ENCODE measurements at places on chromosomes 13 and 19.

DNA sequence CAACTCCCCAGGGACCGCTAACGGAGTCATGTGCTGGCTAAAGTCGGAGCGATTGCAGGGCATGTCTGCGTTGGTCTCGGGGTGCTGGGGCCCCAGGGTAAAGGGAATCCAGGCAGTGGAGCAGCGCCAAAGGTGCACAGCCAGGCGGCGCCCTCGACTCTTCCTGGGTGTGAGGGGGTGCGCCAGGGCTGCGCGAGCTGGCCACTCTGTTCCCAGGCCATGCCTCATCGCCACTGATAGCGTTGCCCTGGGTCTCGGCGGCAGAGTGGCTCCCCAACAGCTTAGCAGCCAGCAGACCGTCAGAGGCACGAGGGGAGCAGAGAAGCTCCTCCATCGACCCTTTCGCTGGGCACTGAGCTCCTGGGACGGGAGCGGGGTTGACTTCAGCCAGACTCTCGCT lies 152.7 kb downstream of the B3GLCT start:
- DNase-seq = no peak

DNA sequence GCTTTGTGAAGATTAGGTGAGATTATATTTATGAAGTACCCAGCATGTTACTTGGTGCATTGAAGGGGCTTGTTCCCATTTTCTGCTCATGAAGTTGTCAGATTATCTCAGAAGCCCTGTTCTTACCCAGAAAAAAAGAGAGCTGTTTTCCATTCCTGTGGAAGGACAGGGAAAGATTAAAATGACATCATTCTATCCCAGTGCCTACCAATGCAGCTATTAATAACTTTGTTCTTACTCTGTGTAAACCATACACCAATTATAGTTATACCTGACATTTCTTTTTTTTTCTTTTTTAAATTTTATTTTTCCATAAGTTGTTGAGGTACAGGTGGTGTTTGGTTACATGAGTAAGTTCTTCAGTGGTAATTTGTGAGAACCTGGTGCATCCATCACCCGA lies 18.6 kb downstream of the ZNF507 start:
- DNase-seq = no peak

DNA sequence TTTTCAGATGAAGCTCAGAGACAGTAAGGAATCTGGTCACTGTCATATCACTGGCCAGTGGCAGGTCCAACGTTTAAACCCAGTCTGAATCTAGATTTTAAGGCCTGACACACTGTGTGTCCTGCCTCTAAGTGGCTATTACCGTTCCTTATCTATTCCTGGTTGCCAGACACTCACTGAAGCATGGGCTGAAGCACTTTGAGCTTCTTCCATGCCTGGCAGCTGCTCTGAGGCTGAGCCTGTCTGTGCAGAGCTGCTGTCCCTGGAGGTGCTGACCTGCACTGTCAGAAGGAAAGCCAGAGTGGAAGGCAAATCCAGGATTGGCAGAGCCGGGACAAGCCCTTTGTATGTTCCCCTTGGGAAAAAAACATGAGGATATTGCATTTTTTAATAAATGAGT lies 109.2 kb upstream of the SLC7A1 start:
- no peak for DNase-seq

GRCh38 chr13:23703246-23703860 lies 133.1 kb downstream of the TNFRSF19 start:
- DNase-seq = no peak

DNA sequence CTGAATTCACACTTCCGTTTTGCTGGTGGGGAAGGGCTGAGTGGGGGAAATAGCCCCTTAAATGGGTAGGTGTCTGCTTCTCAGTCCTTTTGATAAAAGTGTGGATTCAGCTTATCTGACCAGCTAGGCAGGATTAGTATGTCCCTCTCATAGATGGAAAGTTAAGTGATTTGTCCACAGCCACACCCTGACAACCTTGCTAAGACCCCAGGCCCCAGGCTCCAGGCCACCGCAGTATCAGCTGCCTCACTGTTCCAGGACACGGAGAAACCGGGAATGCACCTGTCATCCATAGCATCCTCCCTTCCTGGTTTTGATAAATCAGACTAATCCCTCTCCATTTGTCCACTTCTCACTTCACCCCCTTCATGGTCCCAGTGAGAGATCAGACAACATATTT lies 197.7 kb downstream of the USP12 start:
- no peak for DNase-seq

DNA sequence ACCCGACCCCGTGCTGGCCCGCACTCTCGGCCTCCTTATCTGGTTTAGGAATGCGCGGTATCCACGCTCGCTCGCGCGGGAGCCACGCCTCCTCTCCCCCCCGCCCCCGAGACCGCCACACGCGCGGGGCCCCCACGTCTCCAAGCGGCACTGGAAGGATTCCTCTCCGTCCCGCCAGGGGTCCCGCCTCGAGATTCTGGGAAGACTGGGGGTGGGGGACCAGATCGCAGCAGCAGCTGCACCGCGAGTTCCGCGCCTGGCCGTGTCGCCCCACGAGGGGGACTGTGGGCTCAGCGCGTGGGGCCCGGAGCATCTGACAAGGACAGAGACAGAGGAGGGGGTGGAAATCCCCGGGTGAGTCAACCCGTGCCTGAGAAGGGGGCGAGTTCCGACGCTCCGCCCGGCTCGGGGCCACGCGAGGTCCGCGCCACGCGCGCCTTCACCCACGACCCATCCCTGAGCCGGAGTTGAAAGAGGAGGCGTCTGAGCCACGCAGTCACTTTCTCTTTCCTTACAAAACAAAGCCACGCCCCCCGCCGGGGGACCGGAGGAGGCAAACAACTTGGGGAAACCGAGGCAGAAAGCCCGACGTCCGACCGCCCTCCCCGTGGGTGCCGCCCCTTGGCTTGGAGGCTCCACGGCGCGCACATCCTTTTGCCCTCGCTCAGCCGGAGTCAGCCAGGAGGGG lies 814 bp downstream of the S1PR2 start:
- no peak for DNase-seq

- DNase-seq = no peak
Measured at GRCh38 chr13:29578300-29579085, 17.0 kb downstream of the SLC7A1 start.

GRCh38 chr19:21439201-21439751 lies 42.3 kb downstream of the ZNF493 start:
- DNase-seq = no peak

DNA sequence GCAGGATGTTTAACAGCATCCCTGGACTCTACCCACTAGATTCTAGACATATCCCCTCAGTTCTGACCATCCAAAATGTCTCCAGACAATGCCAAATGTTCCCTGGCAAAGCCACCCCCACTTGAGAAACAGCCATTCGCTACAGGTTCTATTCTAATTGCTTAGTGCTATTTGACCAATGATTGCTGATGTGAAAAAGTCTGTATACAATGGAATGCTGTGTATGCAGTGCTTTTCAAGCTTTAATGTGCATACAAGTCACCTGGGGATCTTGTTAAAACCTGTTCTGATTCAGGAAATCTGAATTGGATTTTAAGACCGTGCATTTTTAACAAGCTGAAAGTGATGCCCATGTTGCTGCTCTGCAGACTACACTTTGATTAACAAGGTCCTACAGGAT lies 331.8 kb upstream of the KLF12 start:
- DNase-seq = no peak

DNA sequence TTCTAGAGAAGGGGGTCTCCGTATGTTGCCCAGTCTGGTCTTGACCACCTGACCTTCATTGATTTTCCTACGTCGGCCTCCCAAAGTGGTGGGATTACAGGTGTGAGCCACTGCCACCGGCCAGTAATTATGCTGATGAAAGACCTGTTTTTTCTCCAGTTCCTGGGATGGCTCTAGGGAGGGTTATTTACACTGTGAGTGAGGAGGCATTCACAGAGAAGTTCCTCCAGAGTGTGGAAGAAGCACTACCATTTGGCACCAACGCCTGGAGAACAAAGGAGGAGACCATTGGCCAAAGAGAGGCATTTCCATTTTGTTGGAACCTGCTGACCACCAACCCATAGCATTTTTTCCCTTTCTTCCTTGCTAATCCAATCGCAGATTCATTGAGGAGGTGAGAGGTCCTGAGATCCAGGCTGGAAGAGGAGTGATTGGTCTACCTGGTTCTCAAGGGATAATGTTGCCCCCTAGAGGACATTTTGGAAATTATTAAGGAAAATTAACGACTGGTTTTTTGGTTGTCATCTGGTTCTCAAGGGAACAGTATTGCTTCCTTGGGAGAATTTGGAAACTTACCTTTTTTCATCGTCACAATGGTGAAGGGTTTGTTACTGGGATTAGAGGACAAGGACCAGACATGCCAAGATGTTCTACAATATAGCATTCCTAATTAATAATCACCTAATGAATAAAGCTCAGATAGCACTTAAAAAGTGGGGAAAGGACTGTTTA lies 5.5 kb upstream of the SAE1 start:
- DNase-seq = no peak

DNA sequence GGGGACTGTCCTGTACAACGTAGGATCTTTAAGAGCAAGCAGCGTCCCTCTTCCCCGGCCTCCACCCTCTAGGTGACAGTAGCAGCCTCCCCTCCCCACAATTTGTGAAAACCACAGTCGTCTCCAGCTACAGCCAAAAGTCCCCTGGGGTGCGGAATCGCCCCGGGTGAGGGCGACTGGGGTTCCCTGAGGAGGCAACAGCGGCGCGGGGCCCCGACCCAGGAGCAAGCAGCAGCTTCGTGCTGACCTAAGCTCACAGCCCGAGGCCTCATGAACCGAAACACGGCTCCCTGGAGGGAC lies 322 bp downstream of the ZNF558 start:
- DNase-seq = no peak

DNA sequence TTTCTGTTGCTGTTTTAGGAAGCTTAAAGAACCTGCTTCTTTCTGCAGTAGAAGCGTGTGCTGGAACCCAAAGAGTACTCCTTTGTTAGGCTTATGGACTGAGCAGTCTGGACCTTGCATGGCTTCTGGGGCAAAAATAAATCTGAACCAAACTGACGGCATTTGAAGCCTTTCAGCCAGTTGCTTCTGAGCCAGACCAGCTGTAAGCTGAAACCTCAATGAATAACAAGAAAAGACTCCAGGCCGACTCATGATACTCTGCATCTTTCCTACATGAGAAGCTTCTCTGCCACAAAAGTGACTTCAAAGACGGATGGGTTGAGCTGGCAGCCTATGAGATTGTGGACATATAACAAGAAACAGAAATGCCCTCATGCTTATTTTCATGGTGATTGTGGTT lies 103.1 kb downstream of the TNFRSF19 start:
- peak; percentile 71 for DNase-seq

- peak; percentile 26 for DNase-seq
Measured at GRCh38 chr13:66659701-66660467, 570.3 kb downstream of the PCDH9 start.

- no peak for DNase-seq
Measured at GRCh38 chr13:40635315-40635995, 31.0 kb downstream of the FOXO1 start.

DNA sequence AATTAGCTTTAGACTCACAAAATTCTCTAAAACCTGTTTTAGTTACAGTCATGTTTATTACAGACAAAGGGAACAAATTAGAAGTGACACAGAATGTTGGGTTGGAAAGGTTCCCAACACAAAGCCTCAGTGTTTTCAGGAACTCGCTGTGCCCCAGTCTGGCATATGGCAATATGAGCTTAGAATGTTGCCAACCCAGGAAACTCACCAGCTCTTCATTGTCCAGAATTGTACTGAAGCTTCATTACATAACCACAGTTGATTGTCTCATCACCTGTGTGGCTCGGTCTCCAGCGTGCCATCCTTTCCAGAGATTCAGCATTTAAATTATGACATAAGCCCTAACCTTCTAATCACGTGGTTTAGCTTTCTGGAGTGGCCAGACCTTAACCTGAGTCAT lies 19.1 kb downstream of the ZNF264 start:
- no peak for DNase-seq

- DNase-seq = peak; percentile 77
Measured at GRCh38 chr19:37251308-37252229, 33.6 kb downstream of the ZNF383 start.

DNA sequence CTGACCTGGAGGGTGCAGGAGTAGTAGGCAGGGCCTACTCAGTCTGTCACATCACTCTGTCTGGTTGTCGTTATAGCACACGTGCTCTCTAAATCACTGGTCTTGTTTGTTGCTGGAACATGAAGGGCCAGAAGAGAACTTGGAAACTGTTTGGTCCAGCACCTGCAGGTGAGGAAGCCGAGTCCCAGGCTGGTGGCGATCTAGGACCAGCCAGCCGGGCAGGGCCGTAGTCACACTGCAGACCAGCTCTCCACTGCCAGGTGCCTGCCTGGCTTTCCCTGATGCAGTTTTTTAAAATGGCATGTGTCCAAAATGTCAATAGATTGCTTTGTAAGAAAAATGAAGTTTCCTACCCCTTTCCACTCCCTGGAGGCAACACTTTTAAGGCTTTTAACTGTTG lies 53.7 kb downstream of the GGACT start:
- DNase-seq = no peak

- DNase-seq = no peak
Measured at GRCh38 chr13:30362869-30363268, 55.5 kb upstream of the KATNAL1 start.

DNA sequence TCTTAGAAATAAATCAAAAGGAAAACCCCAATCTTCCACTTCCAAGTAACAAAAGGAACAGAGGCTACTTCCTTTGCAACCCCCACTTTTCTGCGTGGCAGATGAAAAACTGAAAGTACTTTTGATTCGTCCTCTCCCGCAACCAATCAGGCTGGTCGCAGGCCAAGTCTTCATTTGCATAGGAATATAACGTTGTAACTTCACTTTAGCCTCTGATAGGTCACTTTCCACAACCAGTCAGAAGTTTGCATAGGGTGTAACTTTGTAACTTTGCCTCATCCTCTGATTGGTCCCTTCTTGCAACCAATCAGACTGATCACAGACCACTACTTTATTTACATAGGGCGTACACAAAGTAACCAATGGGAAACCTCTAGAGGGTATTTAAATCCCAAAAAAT lies 37.2 kb downstream of the TGDS start:
- no peak for DNase-seq

DNA sequence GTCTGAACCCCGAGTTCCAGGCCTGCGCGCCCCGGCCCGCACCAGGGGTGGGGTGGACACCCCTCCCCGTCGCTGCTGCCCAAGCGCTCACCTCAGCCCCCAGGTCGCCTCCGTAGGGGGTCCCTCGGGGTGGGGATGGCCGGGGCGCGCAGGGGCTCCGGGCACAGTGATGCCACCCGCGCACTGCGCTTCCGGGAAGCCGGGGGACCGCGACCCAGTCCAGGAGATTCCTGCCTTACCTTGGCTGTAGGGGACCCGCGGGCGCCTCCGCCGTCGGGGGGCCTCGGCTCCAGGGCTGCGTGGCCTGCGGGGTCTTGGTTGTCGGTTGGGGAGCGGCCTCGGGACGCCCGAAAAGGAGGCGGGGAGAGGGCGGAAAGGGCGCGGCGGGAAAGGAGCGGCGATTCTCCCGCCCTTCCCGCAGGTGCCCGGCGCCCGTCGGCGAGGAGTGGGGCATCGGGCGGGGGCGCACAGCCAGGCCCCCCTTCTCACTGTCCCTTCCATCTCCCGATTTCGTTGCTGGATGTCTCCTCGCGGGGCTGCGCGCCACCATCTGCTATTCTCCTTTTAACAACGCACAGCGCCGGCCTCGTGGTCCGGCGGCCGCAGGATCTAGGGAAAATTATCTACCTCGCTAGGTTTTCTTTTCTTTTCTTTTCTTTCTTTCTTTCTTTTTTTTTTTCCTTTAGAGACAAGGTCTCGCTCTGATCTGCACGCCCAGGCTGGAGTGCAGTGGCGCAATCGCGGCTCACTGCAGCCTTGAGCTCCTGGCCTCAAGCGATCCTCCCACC lies at the start of gene KEAP1:
KEAP1 (minus strand) TSS at position 355 of the 788 bp plus-strand sequence. CDS start 3,323 bp downstream, outside the sequence.
- DNase-seq = no peak

All from fibroblast of skin of left biceps (primary cell).